Natural killer cell (primary cell): ENCODE measurements at places on chromosomes 2 and 18. TPM values are rescaled to one million over a fixed set of nuclear protein-coding genes. Genes with fewer than 3 reads are reported as not detected.
A peak's percentile ranks its signal among the peaks of the same experiment; 100 is the strongest.

SLC4A3 gene
- total RNA-seq = not detected

TEX44 gene
- not detected for total RNA-seq

GRCh38 chr2:69062307-69062962 is 49.5 kb downstream of the ANTXR1 start:
- peaks cover 7% of the 10 kb centered on the region for H3K27me3 ChIP-seq
- H3K36me3 ChIP-seq = no peaks in the 10 kb centered on the region
- H3K4me3 ChIP-seq = no peak overlapping the region
- H3K4me1 ChIP-seq = no peaks in the 10 kb centered on the region
- H3K27ac ChIP-seq = no peak overlapping the region

CCDC150 gene
- total RNA-seq = 1.1 TPM

DNA sequence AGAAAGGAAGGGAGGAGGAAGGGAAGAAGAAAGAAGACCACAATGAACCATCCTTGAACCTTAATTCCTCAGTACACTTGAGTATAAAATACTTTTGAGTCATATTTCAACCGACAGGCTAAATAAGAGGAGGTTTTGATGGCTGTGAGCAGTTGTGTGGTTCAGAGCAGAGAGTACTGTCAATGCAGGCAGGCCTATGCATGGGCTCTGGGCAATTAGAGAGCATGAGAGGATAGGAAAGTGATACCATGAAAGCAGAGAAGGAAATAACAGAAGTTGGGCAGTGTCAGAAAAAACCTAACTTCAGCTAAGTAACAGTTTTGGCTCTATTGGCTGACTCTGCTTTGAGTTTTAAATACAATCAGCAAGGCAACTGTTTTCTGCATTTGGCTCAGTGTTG is 123.6 kb upstream of the STK17B start:
- no peak for DNase-seq
- no peak overlapping the region for H3K4me3 ChIP-seq
- peaks cover 12% of the 10 kb centered on the region for H3K4me1 ChIP-seq
- H3K27ac ChIP-seq = no peak overlapping the region
- no peaks in the 10 kb centered on the region for H3K36me3 ChIP-seq
- no peaks in the 10 kb centered on the region for H3K27me3 ChIP-seq

DNA sequence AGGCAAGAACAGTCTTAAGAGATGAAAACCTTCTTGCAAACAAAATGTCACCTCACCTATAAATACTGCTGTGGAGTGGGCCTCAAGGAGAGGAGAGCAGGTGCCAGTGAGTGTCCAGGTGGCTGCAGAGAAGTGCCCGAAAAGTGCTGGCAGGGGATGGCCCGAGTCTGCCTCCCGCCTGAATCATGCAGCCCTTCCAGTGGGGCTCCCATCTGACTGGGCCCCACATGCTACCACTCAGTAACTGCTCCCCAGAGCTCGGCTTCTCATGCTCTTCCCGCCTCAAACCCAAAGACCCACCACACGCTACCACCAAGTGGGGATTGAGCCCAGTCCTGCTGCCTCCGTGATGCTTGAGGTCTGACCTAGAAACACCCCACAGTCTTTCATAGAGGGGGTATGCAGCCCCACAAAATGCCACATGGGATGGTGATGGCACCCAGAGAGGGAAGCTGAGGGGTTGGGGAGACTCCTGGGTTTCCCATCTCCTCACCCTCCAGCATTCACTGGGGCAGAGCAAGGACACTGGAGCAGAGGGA is 7.4 kb downstream of the HS6ST1 start:
- peaks cover 17% of the 10 kb centered on the region for H3K4me1 ChIP-seq
- H3K27ac ChIP-seq = no peak overlapping the region
- H3K4me3 ChIP-seq = no peak overlapping the region
- peak; percentile 9 for DNase-seq
- H3K27me3 ChIP-seq = no peaks in the 10 kb centered on the region
- H3K36me3 ChIP-seq = no peaks in the 10 kb centered on the region

CAB39 gene
- 96.5 TPM for total RNA-seq

DNA sequence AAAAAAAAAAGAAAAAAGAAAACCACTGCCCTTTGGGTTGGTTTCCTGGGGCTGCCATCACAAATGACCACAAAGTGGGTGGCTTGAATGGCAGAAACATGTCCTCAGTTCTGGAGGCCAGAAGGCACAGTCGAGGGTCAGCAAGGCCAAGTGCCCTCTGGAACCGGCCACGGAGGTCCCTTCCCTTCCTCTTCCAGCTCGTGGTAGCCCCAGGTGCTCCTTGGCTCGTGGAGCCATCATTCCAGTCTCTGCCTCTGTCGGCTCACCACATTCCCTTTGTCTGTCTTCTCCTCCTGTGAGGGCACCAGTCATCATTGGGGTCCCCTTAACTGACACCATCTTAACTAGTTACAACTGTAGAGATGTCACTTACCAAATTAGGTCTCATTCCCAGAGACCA is 8.5 kb upstream of the NFATC1 start:
- H3K4me3 ChIP-seq = no peak overlapping the region
- DNase-seq = no peak
- H3K4me1 ChIP-seq = no peaks in the 10 kb centered on the region
- no peak overlapping the region for H3K27ac ChIP-seq

- H3K27ac ChIP-seq = no peak overlapping the region
- H3K27me3 ChIP-seq = no peaks in the 10 kb centered on the region
- H3K4me1 ChIP-seq = no peaks in the 10 kb centered on the region
- DNase-seq = no peak
- H3K36me3 ChIP-seq = peaks cover 47% of the 10 kb centered on the region
These were observed 60.6 kb downstream of the SERTAD2 start for GRCh38 chr2:64593035-64593655.

C2orf80 gene
- total RNA-seq = not detected

ZSWIM2 gene
- total RNA-seq = not detected

- H3K27ac ChIP-seq = no peak overlapping the region
- H3K4me3 ChIP-seq = no peak overlapping the region
- no peaks in the 10 kb centered on the region for H3K4me1 ChIP-seq
- no peak for DNase-seq
These were observed 1867.9 kb upstream of the LRRTM1 start for GRCh38 chr2:82172483-82172882.

HOXD12 gene
- total RNA-seq = not detected

DNA sequence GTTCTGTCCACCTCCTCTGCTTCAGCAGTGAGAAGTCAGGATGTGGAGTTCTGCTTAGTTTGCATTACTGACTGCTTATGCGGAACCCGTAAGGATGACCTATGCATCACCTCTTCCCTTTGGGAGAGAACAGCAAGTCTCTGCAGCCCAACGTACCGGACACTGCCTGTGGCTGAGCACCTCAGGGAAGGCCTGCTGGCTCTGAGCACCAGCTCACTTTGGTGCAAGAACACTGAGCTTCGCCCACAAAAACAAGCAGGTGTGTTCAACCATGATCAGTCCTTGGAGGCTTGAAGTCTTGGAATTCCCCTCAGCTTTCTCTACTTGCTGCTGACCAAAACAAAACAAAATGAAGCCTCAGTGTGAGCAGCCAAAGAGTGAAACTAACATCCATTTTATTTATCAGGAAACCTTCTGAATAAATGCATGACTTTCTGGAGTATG is 52.7 kb upstream of the NCK2 start:
- no peaks in the 10 kb centered on the region for H3K36me3 ChIP-seq
- H3K27me3 ChIP-seq = no peaks in the 10 kb centered on the region
- H3K4me3 ChIP-seq = no peak overlapping the region
- no peaks in the 10 kb centered on the region for H3K4me1 ChIP-seq
- no peak for DNase-seq

DNA sequence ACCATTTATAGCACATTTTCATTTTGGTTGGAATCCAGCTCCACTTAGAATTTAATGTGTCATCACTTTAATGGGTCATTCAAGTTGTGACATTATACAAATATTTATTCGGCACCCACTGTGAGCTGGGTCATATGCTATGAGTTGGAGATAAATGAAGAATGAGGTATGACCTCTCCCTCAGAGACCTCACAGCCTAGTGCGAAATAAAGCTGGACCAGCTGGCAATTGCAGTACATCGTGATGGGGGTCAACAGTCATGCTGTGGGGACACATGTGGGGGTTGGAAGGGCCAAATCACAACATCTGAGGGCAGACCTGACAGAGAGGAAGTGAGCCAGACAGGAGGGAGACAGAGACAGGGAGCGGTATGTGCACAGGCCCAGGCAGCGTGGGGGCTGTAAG is 175.4 kb downstream of the MAIP1 start:
- H3K4me1 ChIP-seq = no peaks in the 10 kb centered on the region
- H3K4me3 ChIP-seq = no peak overlapping the region
- H3K27ac ChIP-seq = no peak overlapping the region
- H3K36me3 ChIP-seq = no peaks in the 10 kb centered on the region
- no peak for DNase-seq

GRCh38 chr2:186189816-186190215 is 296.2 kb upstream of the ZC3H15 start:
- H3K36me3 ChIP-seq = no peaks in the 10 kb centered on the region
- H3K27me3 ChIP-seq = no peaks in the 10 kb centered on the region
- H3K4me3 ChIP-seq = no peak overlapping the region
- H3K4me1 ChIP-seq = no peaks in the 10 kb centered on the region
- no peak for DNase-seq
- no peak overlapping the region for H3K27ac ChIP-seq

DNA sequence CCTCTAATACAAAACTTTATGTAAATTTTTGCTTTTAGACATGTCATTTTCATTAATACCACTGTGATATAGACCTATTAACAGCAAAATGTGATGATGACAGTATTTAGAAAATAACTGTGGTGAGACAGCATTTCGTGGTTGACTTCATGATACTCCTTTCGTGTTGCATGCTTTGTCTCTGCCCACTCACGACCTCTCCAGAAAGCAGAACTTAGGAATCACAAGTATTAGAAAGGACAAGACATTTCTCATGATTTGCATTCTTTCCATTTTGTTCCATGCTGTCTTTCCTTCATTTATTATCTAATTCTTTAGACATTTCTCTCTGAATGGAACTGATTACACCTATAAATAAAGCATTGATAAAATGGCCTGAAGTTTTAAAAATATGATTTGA is 85.2 kb upstream of the POU3F3 start:
- H3K36me3 ChIP-seq = no peaks in the 10 kb centered on the region
- no peak overlapping the region for H3K27ac ChIP-seq
- no peaks in the 10 kb centered on the region for H3K27me3 ChIP-seq
- H3K4me3 ChIP-seq = no peak overlapping the region

CD8B gene
- 6.0 TPM for total RNA-seq

- no peaks in the 10 kb centered on the region for H3K27me3 ChIP-seq
- H3K4me3 ChIP-seq = no peak overlapping the region
- H3K27ac ChIP-seq = no peak overlapping the region
- H3K4me1 ChIP-seq = no peaks in the 10 kb centered on the region
These were observed 106.3 kb downstream of the TTN start for GRCh38 chr2:178700922-178701342.

DNA sequence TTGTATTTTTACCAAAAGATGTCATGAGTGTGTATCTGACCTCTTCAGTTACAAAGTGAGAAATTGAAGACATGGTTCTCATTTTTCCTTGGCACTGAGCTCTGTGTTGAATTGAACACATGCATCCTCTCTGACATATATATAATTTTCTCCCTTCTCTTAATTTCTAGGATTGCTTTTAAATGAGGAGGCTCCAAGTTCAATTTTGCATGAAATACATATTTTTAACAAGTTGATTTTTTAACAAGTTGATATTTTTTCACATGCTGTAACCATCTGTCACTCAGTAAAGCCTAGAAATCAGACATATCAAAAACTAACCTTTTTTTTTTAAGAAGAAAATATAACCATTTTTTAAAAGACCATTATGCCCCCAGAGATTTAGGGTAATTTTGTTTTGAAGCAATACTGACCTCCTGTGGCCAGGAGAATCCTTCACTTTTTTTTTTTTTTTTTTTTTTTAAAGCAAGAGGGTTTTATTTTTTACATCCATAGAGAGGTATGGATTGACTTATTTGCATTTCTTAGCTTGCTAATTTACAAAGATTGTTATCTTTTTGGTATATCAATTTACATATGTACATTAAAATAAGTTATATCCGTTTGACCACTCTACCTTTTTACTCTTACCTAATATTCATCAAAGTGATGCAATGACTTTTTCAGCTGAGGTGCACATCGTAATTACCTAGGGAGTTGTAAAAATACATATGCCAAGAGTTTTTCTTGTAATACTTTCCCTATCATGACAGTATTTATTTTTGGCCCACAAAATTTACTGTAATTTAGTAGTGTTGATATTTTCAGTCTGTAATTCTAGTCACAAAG is 161.8 kb downstream of the SOCS6 start:
- no peaks in the 10 kb centered on the region for H3K27me3 ChIP-seq
- no peak overlapping the region for H3K27ac ChIP-seq
- no peaks in the 10 kb centered on the region for H3K4me1 ChIP-seq
- H3K36me3 ChIP-seq = no peaks in the 10 kb centered on the region

CFC1 gene
- total RNA-seq = not detected

- no peaks in the 10 kb centered on the region for H3K4me1 ChIP-seq
- no peak for DNase-seq
- H3K27ac ChIP-seq = no peak overlapping the region
- no peaks in the 10 kb centered on the region for H3K36me3 ChIP-seq
- H3K4me3 ChIP-seq = no peak overlapping the region
These were observed 94.3 kb downstream of the TSHZ1 start for GRCh38 chr18:75304678-75305557.

STARD6 gene
- not detected for total RNA-seq

WDR75 gene
- total RNA-seq = 38.5 TPM

- peak overlapping the region; percentile 85 for H3K4me3 ChIP-seq
- peaks cover 22% of the 10 kb centered on the region for H3K4me1 ChIP-seq
- H3K36me3 ChIP-seq = peaks cover under 1% of the 10 kb centered on the region
- H3K27me3 ChIP-seq = no peaks in the 10 kb centered on the region
These were observed 1.7 kb upstream of the SMAD7 start for GRCh38 chr18:48952287-48953103.

NT5DC4 gene
- total RNA-seq = 2.0 TPM

RGPD8 gene
- total RNA-seq = 30.7 TPM
